AG10803 (cell line): ENCODE measurements at places on chromosomes 16 and 17.

- peak; percentile 28 for DNase-seq
Observed at GRCh38 chr17:77279448-77280303, 138.9 kb downstream of the SEC14L1 start.

- no peak for DNase-seq
Observed at GRCh38 chr16:84144209-84144858, 643 bp downstream of the HSDL1 start.

GRCh38 chr17:29664743-29665480 is 42.2 kb upstream of the CORO6 start:
- DNase-seq, result peak; percentile 63

- DNase-seq, result no peak
Observed at GRCh38 chr16:26382586-26382985, 684.1 kb upstream of the C16orf82 start.

DNA sequence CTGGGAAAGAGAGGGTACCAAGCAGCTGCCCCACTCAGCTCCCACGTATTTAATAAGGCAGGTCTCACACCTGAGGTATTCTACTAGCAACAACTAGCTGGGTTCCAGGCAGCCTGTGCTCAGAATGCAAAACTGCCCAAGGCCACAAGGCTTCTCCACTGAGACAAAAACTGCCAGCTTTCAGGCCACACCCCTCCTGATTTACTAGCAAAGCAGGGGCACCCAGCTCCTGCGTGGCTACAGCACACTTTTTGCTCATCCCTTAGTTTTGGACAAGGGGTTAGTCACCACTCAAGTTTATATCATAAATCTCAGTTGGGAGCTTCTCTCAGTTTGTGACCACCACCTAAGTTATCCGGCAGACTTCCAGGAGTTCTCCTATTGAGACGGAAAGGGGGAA is 494.6 kb downstream of the CDH11 start:
- no peak for DNase-seq

- DNase-seq, result no peak
Observed at GRCh38 chr16:5619304-5619703, 521.7 kb upstream of the EEF2KMT start.

GRCh38 chr17:56754523-56755208 is 79.1 kb downstream of the C17orf67 start:
- peak; percentile 65 for DNase-seq

- peak; percentile 53 for DNase-seq
Observed at GRCh38 chr17:81400154-81400977, 5.1 kb downstream of the BAHCC1 start.

GRCh38 chr17:79064026-79064425 is 10.6 kb upstream of the ENGASE start:
- no peak for DNase-seq
